ENCODE measurements at places on chromosomes 16 and 17.

DNA sequence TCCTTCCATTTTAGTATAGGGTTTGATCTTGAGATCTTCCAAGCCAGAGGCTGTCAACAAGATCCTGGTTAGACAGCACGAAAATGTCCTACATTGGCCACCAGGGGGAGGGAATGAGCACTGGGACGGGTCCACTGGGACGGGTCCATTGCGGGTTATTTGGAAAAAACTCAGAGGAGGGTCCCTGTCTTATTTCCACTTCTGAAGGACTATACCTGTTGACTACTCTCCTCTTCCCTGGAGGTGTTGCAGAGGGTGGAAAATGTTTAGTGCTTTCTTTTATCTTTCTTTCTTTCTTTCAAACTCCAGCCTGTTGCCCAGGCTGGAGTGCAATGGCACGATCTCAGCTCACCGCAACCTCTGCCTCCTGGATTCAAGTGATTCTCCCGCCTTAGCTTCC is 2.5 kb downstream of the TTLL6 start:
- DNase-seq: peak; percentile 65

GRCh38 chr17:61209106-61209439 is 190.6 kb upstream of the TBX2 start:
- DNase-seq: no peak

- no peak for DNase-seq
These were observed 11.0 kb downstream of the EFTUD2 start for GRCh38 chr17:44887971-44888954.

GRCh38 chr17:69949496-69949895 is 125.5 kb upstream of the KCNJ16 start:
- no peak for DNase-seq
